Erythroblast (primary cell): ENCODE measurements at places on chromosomes 12 and 14.

DNA sequence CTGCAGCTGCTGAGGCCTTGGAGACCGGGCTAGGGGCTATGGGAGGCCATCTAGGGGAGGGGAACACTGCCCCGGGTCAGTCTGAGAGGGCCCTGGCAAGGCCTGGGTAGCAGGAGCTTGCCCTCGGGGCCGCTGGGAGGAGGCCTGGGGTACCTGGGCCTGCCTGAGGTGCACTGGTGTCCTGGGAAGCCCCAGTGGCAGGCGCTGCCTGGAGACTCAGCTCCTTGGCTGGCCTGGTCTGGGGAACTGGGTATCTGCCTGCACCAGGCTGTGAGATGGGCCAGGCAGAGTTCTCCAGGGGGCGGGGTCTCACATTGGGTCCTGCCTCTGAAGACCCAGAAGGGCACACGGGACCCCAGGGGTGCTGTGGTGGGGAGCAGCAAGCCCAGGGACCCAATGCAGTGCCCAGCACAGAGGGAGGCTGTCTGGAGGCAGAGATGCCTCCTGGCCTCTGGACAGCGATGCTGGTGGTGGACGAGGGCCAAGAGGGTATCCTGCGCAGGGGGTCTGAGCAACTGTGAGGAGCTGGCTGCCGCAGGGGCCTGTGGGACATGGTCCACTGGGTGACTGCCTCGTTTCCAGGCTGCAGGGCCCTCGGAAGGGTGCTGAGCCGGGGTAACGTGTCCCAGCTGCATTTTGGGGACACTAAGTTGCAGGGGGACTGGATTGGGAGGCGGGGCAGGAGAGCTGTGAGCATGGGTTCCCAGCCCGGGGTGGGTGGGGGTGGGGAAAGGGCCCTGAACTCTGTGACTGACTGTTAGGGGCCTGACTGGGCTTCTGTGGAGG, 7.4 kb upstream of the MTA1 start:
- no peak for DNase-seq

- DNase-seq: no peak
Measured at GRCh38 chr12:123696646-123697045, 15.5 kb upstream of the ATP6V0A2 start.

DNA sequence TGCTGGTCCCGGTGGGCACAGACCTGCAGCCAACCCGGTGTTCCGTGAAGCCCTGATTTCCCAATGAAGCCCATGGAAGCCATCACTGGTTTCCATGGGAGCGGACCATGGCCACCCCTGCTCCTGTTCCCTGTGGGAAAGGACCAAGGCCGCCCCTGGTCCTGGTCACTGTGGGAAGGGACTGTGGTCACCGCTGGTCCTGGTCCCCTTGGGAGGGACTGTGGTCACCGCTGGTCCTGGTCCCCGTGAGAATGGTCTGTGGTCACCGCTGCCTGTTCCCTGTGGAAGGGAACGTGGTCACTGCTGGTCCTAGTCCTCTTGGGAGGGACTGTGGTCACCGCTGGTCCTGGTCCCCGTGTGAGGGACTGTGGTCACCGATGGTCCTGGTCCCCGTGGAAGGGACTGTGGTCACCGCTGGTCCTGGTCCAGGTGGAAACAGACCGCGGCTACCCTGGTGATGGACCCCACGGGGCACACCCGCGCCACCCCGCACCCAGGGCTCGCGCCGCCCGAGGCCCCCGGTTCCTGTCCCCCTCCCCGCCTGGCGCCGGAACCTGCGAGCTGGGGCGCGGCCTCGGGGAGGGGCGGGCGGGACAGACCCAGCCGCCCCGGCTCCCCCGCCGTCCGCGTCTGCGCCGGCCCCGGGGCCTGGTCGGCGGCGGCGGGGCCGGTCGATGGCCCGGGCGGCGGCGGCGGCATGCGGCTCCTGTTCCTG, at the start of gene GLT1D1:
Gene GLT1D1 (plus strand): TSS at position 594 of the 715 bp plus-strand sequence. CDS start 104 bp downstream, at position 698.
- DNase-seq: no peak

- DNase-seq: no peak
Measured at GRCh38 chr14:31070431-31070830, 44.3 kb upstream of the STRN3 start.

DNA sequence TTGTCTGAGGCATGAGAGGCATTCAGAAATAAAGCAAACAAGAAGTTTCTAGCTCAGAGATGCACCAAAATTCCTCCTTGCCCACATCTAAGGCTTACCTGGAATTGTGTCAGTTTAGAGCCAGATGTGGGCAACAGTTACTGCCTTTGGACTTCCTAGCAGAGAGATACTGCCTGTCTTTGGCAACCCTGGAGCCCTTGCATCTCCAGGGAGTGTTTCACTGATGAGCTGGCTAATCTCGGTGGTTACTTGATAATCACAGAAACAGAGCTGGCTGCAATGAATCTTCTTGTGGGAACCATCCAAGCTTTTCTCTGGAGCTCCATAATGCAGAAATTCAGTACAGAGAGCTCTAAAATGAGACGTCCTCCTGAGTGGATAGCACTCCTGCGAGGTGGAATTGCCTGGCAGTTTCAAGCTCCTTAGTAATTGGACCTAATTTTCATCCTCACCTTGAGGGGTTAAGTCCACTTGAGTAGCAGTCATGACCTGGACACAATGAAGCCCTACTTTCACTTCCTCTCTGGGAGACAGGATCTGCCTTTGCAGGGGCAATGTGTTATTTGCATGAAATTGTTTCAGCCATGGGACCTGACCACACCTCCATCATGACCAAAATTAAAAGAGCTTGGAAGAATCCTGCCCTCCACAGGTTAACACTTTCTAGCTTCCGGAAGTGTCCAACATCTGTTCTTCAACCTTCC, 108.8 kb upstream of the ARHGAP5 start:
- no peak for DNase-seq

GRCh38 chr12:47004634-47005033, 74.8 kb upstream of the PCED1B start:
- no peak for DNase-seq

DNA sequence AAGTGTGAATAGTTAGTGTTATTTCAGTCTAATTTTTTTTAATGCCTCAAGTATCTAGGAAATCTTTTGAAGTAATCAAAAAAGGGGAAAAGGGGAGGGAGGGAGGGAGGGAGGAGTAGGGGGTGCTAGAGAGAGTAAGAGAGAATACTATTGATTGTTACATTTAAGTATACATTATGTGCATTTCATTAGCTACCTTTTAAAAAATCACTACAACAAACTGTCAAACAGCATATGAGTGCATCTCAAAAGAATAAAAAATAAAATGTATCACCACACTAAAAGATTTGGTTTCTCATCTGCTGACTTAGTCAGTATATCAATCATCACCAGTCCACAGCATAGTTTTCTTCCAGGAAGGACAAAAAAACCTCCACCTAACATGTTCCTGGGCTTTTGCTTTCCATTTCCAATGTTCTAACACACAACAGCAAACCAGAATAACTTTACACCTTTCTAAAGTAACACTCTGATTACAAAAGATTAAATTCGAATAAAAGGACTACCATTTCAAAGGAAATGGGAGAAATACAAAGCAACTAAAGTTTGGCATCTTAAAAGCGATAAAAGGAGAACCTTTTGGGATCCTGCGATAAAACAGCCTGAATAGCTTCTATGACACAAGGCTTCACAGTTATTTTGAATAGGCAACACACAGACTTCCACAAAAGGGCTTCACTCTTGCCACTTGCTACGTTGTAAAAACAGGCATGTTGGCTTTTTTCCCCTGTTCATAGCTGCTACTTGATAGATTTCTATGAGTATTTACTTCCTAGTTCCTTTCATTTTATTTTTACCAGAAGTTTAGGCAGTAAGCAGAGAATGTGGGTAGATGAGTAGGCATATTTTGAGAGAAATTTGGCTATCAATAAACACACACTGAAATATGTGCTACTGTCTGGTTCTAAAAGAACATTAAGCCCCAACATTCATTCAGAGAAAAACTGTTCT, 160.9 kb downstream of the EPS8 start:
- DNase-seq: peak; percentile 57

- no peak for DNase-seq
Measured at GRCh38 chr14:36835128-36835527, 173.5 kb downstream of the PAX9 start.

- no peak for DNase-seq
Measured at GRCh38 chr12:120998435-120998834, 17.9 kb downstream of the C12orf43 start.

DNA sequence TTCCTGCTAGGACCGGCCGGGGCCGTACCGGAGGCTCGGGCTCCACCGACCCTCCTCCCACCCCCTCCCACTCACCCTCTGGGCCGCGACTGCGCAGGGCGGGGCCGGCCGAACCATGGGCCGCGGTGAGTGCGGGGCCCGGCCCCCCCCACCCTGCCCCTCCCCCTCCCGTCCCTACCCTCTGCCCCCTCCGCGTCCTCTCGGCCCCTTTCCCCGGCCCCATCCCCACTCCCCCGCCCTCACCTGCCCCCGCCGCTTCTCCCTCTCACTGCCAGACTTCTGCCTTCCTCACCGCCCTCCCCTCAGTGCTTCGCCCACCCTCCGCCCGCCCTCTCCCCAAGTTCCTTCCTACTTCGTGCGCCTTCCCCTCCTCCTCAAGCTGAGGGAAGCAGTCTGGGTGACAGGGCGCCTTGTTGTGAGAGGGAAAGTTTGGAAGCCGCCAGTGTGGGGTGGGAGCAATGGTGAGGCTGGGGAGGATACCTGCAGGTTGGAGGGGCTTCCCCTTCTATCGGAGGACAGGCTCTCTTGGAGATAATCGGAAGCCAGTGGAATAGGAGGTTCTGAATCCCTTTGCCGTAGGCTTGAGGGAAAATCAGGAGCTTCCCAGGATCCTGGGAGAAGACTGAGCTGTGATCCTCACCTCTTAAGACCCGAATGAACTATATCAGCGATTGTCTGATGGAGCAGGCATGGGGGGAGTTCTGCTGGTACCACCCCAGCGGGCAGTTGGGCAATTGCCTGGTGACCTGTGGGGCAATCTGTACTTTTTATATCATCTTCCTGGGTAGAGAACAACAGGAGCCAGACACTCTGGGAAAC, 472 bp downstream of the MBD6 start:
- peak; percentile 83 for DNase-seq

DNA sequence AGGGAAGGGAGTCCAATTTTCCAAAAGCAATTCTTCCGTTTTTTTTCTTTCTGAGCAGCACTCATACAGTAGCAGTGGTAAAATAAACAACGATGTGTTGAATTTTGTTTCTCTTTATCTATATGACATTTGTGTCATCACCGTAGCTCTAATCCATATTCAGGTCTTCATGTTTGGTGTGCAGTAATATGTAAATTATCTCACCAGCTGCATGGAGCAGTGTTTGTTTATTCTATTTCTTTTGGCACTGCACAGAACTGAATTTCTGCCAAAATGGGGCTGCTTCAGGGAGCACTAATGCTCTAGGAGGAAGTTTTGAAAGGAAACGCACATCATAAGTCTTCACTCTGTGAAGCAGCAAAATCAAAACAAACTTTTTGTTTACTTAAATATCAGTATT, 130.0 kb upstream of the NPAS3 start:
- DNase-seq: no peak

GRCh38 chr12:132593938-132594358, 16.4 kb downstream of the LRCOL1 start:
- DNase-seq: peak; percentile 47

DNA sequence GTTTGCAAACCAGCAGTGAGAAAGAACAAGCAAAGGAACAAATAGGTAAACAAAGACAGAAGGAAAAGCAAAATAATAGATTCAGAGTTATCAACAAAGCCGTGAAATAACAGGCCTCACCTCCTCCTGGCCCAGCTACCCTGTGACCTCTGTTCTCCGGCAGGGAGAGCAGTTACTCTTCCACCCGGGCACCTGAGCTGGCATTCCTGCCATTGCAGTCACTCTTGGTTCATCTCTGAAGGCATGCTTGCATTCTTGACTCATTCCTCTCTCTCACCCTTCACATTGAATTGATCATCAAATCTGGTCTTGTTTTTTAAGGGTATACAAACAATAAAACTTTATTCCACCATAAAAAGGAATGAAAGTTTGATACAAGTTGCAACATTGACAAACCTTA, 95.1 kb downstream of the TTC8 start:
- DNase-seq: no peak

- DNase-seq: peak; percentile 75
Measured at GRCh38 chr12:57213058-57213715, 3.4 kb upstream of the NXPH4 start.

- DNase-seq: no peak
Measured at GRCh38 chr14:58746261-58746660, 108.5 kb downstream of the DACT1 start.

- DNase-seq: no peak
Measured at GRCh38 chr14:31740688-31741087, 179.5 kb downstream of the NUBPL start.

DNA sequence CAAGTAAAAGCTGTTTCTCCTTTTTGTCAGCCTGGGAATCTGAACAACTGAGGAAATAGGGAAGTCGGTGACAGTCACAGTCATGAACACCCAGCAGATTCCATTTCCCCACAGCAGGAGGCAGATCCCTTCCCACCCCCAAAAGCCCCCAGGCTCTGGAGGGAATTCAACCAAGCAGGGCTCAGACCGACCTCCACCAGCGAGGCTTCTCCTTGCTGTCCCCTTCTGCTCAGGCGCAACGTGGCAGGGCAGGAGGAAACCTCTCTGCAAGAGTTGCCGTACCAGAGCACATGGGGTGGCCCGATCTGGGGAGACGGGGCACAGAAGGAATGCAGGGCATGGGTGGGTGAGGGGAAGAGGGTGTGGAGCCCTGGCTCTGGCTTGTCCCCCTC, 319 bp downstream of the GALNT6 start:
- peak; percentile 59 for DNase-seq

GRCh38 chr14:72924337-72924736, 1.9 kb upstream of the DCAF4 start:
- DNase-seq: peak; percentile 77

DNA sequence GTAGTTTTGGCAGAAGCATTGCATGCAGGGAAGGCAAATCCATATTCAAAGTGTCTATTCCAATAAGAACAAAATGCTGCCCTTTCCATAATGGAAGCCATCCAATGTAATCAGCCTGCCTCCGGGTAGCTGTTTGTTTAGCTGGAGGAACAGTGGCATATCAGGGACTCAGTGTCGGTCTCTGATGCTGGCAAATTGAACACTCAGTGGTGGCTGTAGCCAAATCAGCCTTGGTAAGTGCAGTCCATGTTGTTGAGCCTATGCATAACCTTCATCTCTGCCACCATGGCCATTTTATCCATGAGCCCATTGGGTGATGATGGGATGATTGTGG, 147.8 kb upstream of the MAX start:
- no peak for DNase-seq

DNA sequence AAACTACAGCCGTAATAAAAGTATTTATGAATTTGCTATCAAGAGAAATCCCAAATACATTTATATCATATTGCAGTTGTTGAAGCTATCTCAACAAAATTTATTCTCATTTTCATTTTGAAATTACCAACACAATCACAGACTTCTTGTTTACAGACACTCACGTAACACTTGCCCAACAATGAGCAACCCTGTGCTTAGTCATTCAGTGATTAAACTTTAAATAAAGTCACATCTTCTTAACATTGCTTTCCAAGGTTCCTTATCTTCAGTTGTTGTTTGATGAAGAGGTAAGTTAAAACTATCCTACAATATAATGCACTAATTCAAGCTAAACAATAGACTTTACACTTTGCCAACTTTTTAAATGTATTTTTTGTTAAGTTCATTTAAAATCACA, 601.8 kb downstream of the SLC16A7 start:
- DNase-seq: peak; percentile 3
